ENCODE measurements at places on chromosomes 4 and X.

DNA sequence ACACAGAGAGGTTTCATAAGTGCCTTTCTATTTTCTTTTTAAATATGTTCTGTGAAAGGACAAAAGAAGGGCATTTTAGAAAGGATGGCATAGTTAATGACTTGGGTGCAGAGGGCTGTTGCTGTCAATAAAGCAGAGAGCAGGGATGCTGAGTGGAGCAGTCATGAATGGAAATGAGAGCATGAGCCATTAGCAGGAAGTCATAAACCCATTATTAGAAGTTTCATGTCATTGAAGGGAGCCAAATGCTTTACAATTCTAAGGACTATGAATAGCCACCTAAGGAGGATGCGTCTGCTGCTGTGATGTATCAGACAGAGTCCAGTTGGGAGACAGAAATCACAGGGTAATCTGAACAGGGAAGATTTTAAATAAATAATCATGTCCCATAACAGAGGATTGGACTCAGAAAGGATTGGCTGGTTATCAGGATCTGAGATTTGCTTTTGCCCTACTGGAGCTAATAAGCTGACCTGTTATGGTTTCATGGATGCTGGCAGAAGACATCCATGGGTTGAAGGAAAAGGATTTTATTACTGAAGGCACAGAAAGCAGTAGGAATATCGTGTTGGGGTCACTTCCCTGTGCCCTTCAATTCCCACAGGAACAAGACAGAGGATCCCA, 47.5 kb upstream of the WDR19 start:
- DNase-seq = no peak

GRCh38 chrX:95760356-95760755, 924.3 kb upstream of the DIAPH2 start:
- DNase-seq = no peak

DNA sequence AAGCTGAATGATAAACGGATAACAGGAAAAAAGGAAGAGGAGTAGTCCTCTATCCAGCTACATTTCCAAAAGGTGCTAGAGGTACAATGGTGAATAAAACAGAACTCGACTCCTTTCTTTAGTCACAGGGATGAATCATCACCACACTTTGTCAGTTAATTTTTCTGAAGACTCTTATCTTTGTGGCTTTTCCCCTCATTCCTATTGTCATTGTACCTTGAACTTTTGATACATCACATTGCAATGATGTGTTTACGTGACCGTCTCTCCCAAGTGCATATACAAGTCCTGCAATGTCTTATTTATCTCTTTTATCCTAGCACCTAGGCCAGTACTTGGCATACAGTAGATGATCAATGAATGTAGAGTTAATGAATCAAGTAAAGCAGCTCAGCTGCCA, 134.7 kb downstream of the LHFPL1 start:
- no peak for DNase-seq

DNA sequence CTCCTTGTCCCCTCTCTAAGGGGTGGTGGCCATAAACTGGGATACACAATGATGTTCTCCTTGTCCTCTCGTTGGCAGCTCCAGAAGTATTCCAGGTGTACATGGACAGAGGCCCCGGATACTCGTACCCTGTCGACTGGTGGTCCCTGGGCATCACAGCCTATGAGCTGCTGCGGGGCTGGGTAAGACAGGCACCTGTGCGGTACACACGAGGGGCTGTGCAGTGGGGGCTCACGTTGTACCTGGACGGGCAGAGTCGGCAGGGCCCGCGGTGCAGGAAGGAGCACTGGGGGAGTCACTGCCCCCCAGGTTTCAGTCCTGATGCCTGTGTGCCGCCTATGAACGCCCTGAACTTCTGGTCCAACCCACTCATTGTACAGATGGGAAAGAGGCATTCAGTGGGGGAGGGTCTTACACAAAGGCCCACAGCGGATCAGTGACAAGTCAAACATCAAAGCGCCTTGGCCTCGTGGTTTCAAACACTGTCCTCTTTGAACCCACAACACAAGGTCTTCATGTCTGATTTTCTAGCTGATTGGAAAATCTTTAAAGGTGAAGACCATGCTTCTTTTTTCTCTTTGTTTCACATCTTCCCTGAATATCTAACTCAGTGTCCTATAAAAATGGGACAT, 261.6 kb downstream of the EVC2 start:
- no peak for DNase-seq

All from activated CD8-positive, alpha-beta memory T cell treated with anti-CD3 and anti-CD28 coated beads for 1 hour (primary cell).